ENCODE measurements at places on chromosomes 6 and 20.

- DNase-seq, result no peak
Measured at GRCh38 chr20:51034476-51034875, 11.6 kb upstream of the KCNG1 start.

- DNase-seq, result no peak
Measured at GRCh38 chr6:160419488-160419887, 71.3 kb downstream of the SLC22A3 start.

DNA sequence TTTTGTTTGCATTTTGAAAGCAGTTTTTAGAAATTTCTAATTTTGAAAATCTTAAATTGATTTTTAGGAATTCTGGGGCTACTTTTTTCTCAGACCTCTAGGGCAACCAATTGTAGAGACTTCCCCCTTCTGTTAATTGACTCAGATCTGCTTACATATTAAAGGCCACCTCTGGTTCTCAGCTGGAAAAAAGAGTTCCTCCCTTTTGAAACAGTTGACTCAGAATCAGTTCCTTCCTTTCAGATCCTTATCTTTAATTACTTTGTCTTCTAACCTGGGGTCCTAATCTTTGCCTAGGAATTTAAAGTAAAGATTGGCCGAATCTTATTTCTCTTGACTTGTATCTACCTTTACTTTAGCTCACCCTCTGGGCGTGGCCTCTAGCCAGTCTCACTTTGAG is 146.8 kb downstream of the LAMA2 start:
- DNase-seq, result no peak

DNA sequence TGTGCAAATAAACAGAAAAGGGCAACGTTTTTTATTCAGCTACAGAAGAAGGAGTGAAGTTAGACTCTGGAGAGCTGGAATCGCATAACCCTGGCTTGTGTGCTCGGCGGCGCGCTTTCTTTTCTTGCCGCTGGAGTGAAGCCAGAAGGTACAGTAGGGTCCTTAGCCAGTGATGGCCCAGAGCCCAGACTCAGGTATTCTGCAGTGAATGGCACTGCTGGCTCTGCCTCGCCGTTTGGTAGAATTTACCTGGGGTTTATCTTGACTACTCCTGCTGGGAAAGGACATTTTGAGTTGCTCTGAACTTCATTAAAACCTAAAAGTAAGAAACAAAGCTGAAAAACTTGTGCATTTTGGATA is 56.9 kb upstream of the TIAM2 start:
- no peak for DNase-seq
